ENCODE measurements at places on chromosomes 3 and 15.
A peak's percentile ranks its signal among the peaks of the same experiment; 100 is the strongest.

DNA sequence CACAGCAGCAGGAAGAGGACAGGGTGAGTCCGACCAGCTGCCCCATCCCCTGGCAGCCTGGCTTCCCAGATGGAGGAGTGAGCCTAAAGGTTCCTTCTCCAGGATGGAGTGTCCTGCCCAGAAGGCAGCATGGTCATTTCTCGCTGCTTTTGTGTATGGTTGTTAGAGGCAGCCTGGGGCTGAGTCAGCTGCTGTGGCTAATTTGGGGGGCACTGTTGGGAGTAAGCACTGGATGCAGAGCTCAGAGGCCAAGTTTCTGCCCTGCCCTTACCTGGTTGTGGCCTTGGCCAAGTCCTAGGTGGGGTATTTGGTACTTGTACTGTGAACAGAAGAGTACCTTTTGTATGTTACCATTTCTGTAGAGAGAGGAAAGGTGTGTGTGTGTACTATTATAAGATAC is 78.6 kb downstream of the ADAMTS7 start:
- no peak for DNase-seq

DNA sequence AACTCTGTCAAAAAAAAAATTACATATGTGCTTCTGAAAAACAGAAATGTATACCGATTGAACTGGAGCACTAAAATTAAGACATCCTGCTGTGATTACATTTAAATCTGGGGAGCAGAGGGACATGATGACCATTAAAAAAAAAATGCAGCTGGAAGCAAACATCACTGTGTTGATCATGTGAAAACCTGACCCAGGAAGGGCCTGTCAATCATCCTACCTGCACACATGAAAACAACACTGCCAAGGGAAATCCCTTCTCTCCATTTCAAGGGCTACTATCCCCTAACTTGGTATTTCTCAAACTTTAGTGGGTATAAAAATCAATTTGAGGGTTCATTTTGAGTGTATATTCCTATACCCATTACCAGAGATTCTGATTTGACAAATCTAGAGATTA is 719.9 kb upstream of the CBLB start:
- no peak for DNase-seq

DNA sequence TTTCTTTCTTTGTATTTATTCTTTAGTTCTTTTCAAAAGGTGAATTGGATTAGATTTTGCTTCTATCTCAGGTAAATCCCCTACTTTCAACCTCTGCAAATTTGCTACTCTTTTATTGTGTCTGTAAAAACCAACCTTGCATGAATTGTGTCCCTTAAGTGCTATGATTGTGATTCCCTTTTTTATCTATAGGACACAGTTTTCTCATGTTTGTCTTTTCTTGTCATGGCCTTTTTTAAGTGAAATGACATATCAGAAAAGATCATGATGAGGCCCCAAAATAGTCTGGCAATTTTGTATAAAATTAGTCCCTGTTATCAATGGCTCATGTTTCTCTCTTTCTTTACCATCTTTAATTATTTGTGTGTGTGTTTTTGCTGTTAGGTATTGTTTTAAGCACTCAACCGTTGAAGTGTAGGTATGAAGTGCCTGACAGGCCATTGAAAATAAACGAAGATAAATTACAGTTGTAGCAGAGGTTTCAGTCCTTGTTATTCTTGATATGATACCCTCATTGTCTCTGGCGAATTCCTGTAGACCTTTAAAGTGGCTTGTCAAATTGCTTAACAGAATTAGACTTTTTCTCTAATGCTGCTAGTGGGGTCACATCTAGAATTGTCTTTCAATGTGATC is 184.3 kb downstream of the UBE2E2 start:
- DNase-seq, result no peak

DNA sequence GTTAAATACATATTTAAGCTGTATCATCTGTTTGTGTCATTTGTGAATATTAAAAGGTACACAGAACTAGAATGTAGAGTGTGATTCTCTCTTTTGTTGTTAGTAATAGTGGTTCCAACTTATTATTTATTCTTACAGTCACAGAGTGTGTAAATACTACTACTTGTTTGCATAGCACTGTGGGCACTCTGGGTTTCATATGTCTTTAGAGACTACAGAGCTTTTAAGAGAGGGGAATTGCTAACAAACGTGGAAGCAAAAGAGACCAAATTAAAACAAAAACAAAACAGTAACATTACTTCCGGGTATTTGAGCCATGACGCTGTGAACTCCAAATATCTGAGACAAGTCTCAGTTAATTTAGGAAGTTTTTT is 828.0 kb upstream of the DPPA4 start:
- no peak for DNase-seq

- DNase-seq, result peak; percentile 83
Measured at GRCh38 chr15:45162771-45163507, 24.8 kb downstream of the SHF start.

DNA sequence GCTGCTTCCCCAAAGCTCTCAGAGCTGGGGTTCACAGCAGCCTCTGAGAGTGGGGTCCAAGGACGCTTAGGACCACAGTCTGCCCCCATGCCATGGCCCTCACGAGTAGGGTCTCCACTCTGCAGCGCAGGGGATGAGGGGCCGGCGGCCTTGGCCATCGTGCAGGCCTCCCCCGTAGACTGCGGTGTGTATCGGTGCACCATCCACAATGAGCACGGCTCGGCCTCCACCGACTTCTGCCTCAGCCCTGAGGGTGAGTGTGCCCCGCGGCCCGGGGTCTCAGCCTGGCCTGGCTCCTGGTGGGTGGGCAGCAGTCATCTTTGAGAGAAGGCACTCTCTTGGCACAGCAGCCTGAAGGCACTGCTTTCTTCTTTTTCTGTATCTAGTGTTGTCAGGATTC is 24.8 kb upstream of the SLC28A1 start:
- DNase-seq, result no peak

- DNase-seq, result no peak
Measured at GRCh38 chr3:108208831-108209230, 13.4 kb downstream of the IFT57 start.

GRCh38 chr3:191382661-191383060 is 52.3 kb upstream of the UTS2B start:
- no peak for DNase-seq

GRCh38 chr3:14691719-14692118 is 16.8 kb downstream of the C3orf20 start:
- no peak for DNase-seq

- DNase-seq, result no peak
Measured at GRCh38 chr3:621714-622113, 425.2 kb downstream of the CHL1 start.

DNA sequence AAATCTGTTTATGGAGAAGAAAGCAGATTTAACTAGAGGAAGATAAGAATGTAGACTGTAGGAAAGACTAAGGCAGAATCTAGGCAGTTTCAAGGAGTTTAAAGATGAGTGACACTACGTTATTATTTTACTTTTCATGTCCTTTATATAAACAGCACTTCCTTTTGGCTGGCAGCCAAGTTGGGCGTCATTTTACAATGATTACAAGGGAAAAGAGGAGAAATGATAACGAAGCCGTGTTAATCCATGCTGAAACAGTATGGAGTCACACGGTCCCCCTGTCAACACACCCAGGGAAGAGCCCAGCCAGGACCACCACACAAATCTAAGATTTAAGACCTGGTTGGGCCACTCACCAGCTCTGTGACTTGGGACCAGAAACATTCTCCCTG is 83.7 kb upstream of the NEO1 start:
- no peak for DNase-seq
